ENCODE measurements at places on chromosomes 12 and 14.

- no peak for DNase-seq
These were observed 20.0 kb downstream of the PTHLH start for GRCh38 chr12:27952510-27952909.

- no peak for DNase-seq
These were observed 40.1 kb downstream of the VWF start for GRCh38 chr12:6084261-6084968.

GRCh38 chr12:48000878-48001504 lies 3.3 kb downstream of the COL2A1 start:
- DNase-seq, result peak; percentile 22

DNA sequence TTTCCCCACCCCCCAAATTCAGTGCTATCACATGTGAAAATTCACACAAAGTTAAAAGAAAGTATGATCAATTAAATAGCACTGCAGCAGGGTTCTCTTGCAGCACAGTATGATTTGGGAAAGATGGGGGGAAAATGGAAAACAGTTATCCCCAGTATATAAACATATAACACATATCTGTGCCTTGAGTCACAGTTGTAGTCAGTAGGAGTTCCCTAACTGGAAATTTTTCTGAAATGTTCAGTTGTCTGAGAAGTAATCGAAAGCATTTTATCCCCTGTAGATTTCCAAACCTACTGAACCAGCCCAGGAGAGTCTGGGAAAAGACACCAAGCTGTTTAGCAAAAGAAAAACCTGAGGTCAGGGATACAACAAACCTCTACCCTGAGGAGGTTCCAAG lies 47.0 kb downstream of the C12orf50 start:
- DNase-seq, result no peak

DNA sequence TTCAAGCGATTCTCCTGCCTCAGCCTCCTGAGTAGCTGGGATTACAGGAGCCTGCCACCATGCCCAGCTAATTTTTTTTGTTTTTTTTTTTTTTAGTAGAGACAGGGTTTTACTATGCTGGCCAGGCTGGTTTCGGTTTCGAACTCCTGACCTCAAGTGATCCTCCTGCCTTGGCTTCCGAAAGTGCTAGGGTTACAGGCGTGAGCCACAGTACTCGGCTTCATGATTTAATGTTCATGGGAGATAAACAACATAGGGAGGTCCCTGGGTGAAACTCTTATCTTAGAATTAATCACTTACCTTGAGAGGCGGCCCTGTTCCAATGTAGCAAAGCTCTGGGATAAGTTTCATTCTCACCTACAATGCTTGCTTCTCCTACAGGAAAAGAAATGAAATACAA lies 48.3 kb downstream of the SEL1L start:
- DNase-seq, result no peak

- no peak for DNase-seq
These were observed 6.3 kb downstream of the YBX3 start for GRCh38 chr12:10716704-10717315.

GRCh38 chr12:81866081-81866480 lies 106.9 kb upstream of the PPFIA2 start:
- DNase-seq, result no peak

All from inflammatory macrophage treated with lipopolysaccharide for 1 hour (primary cell).